Foreskin keratinocyte (primary cell): ENCODE measurements at places on chromosomes 5 and 9. TPM values are rescaled to one million over a fixed set of nuclear protein-coding genes. Genes with fewer than 3 reads are reported as not detected.

PFN3 gene
- not detected in 2 replicates for total RNA-seq

ACTBL2 gene
- 0.04 TPM in 1 of 2 replicates, not detected in the other for total RNA-seq

ARHGEF39 gene
- 4.0 and 4.8 TPM in 2 replicates for total RNA-seq

PBX3 gene
- total RNA-seq: 19.5 and 22.7 TPM in 2 replicates

TYRP1 gene
- 0.18 and 0.61 TPM in 2 replicates for total RNA-seq

TMOD1 gene
- not detected in 2 replicates for total RNA-seq
